ENCODE measurements at places on chromosomes 1 and 21. TPM values are rescaled to one million over a fixed set of nuclear protein-coding genes. Genes with fewer than 3 reads are reported as not detected.

HUNK gene
- 0.27 TPM for total RNA-seq

SAMSN1 gene
- 71.4 TPM for total RNA-seq

DNA sequence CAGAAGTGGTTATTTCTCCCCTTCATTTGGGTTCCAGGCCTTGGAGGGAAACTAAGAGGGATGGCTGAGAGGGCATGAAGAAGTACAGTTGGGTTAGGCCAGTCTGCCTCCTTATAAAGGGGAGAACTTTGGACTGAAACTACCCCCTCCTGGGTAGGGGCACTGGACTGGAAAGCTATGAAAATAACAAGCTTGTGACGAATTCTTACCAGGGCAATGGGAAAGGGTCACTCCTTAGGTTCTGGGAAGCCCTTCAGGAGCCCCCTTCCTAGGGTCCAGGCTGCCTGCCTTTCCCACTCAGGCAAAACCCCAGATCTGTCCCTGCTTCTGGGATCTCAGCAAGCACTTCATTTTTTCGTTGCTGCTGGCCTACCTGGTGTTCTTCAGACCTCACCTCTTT is 9.8 kb upstream of the P3R3URF start:
- peaks cover 22% of the 10 kb centered on the region for H3K4me1 ChIP-seq
- H3K4me3 ChIP-seq, result no peak overlapping the region
- H3K27ac ChIP-seq, result peak overlapping the region; percentile 91
- H3K36me3 ChIP-seq, result peaks cover 7% of the 10 kb centered on the region
- DNase-seq, result no peak

- H3K36me3 ChIP-seq, result no peaks in the 10 kb centered on the region
- peaks cover 26% of the 10 kb centered on the region for H3K4me1 ChIP-seq
- no peak for DNase-seq
- no peak overlapping the region for H3K4me3 ChIP-seq
- H3K27me3 ChIP-seq, result peaks cover 59% of the 10 kb centered on the region
Measured at GRCh38 chr1:32920833-32921232, 19.6 kb upstream of the TMEM54 start.

GRCh38 chr1:199308349-199308846 is 669.6 kb downstream of the PTPRC start:
- H3K4me3 ChIP-seq, result no peak overlapping the region
- peaks cover 20% of the 10 kb centered on the region for H3K4me1 ChIP-seq
- peaks cover 15% of the 10 kb centered on the region for H3K27me3 ChIP-seq
- no peak overlapping the region for H3K27ac ChIP-seq

DNA sequence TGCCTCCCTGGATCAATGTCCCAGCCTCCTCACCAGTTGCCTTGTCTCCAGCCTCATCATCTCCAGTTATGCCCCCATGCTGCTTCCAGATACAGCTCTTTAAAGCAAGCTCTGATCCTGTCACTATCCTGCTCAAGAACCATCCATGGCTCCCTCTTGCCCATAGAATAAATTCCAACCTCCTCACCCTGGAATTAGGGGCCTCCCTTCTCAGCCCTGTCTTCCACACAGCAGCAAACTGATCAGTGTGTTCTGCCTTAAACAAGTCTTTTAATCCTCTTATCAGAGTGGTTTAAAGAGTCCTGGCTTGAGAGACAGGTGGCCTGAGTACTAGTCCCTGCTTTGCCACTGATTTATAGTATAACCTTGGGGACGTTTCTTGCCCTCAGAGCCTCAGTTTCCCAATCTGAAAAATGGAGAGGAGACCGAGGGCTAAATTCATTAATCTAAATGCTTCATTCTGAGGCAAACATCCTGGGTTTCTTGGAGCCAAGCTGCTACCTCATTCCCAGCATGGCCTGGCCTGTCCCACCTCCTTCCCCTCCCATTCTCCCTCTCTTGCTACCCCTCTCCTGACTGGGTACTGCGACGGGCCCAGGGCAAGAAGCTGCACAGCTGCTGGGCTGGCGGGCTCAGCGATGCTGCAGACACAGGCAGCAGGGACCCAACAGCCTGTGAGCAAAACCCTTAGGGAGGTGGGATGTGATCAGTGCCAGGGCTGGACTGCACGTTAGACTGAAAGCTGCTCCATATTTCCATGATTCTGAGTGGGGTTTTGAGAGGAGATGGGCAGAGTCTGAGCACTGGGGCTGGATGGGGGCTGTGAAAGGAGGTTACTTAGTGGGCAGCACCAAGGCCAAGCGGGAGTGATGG is 221.4 kb downstream of the PTPRU start:
- no peaks in the 10 kb centered on the region for H3K4me1 ChIP-seq
- no peak for DNase-seq
- no peaks in the 10 kb centered on the region for H3K36me3 ChIP-seq
- no peak overlapping the region for H3K27ac ChIP-seq

DNA sequence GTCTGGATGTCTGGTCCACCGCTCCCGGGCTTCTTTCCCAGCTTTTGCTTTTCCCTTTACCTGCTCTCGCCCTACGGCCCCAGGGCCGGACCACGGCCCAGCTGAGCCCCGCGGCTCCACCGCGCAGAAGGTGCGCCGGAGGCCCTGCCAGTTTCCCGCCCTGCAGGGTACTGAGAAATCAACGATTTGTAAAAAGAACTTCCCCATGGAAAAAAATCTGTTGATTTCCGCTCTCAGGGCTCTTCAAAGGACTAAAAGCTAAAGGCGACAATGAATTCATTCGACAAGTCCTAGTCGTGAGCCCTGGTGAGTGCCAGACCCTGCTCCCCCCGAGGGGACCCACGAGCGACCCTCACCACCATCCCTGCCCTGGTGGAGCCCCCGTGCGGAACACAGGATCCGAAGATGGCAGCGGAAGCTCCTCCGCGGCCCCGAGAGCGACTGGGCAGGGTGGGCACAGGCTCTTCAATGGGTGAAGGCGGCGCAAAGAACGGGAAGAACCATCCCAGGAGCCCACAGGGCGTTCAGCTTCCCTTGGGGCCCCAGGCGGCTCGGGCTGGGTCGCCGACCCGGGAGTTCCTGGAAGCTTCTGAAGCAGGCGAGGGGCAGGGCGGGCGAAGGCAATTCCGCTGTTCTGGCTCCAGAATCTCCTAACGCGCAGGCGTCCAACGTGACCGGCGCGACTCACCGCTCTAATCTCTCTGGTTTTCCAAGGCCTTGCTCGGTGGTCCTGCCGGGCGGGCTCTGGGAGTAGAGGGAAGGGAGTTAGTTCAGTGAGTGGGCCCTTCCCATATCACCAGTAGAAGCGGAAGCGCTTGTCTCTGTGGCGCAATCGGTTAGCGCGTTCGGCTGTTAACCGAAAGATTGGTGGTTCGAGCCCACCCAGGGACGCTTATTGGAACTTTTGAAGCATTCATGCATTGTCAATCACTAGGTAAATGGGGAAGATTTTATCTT is 6.6 kb upstream of the RNU1-2 start:
- peaks cover 8% of the 10 kb centered on the region for H3K4me1 ChIP-seq
- H3K36me3 ChIP-seq, result no peaks in the 10 kb centered on the region
- peak; percentile 78 for DNase-seq
- H3K27me3 ChIP-seq, result peaks cover 2% of the 10 kb centered on the region
- peak overlapping the region; percentile 82 for H3K4me3 ChIP-seq
- peak overlapping the region; percentile 82 for H3K27ac ChIP-seq

DNA sequence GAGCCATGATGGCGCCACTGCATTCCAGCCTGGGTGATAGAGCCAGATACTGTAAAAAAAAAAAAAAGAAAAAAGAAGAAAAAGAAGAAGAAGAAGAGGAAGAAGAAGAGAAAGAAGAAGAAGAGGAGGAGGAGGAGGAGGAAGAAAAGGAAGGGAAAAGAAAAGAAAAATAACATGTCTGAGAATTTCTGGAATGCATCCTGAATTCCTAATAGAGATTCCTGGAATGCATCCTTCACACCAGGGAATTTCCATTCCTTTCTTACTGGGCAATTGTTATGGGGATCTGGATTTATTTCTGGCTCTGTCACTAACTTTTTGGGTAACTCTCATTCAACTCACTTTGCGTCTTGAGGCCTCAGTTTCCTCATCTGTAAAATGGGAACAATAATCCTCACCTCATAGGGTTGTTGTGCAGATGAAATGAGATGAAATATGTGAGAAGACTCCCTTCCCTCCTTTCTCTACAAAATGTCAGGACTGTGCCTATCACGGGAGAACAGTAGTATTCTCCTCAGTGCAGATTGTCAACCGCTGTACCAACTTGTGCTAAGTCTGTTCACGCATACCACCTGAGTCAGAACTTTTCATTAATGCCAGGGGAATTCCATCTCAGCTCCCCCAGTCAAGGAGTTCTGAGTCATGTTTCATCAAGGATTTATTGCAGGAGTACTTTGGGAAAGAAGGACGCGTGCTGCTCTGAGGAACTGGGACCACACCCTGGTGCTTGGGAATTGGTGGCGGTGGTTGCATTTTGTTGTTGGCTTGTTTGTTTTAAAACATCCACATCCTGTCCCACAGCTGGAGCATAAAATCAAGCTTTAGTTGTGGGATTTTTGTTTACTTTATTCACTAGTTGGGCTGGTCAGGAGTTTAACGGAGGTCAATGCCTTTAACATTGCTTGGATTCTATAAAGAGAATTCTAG is 42.4 kb upstream of the ROR1 start:
- no peaks in the 10 kb centered on the region for H3K36me3 ChIP-seq
- H3K27ac ChIP-seq, result no peak overlapping the region
- peaks cover 6% of the 10 kb centered on the region for H3K27me3 ChIP-seq

- H3K27me3 ChIP-seq, result no peaks in the 10 kb centered on the region
- DNase-seq, result no peak
- H3K36me3 ChIP-seq, result peaks cover 39% of the 10 kb centered on the region
Measured at GRCh38 chr1:15625056-15625917, 8.0 kb downstream of the DDI2 start.

- peaks cover 56% of the 10 kb centered on the region for H3K36me3 ChIP-seq
- H3K4me1 ChIP-seq, result peaks cover 27% of the 10 kb centered on the region
- no peak overlapping the region for H3K4me3 ChIP-seq
- no peaks in the 10 kb centered on the region for H3K27me3 ChIP-seq
- H3K27ac ChIP-seq, result peak overlapping the region; percentile 84
Measured at GRCh38 chr1:100065183-100065968, 67.4 kb downstream of the SASS6 start.

- no peak overlapping the region for H3K27ac ChIP-seq
- DNase-seq, result peak; percentile 39
- H3K27me3 ChIP-seq, result peaks cover 39% of the 10 kb centered on the region
- no peak overlapping the region for H3K4me3 ChIP-seq
- H3K36me3 ChIP-seq, result no peaks in the 10 kb centered on the region
Measured at GRCh38 chr21:42125571-42126544, 54.7 kb downstream of the UMODL1 start.

- no peak for DNase-seq
- peak overlapping the region; percentile 83 for H3K4me3 ChIP-seq
- H3K4me1 ChIP-seq, result peaks cover 19% of the 10 kb centered on the region
Measured at GRCh38 chr1:165698761-165699052, 345 bp upstream of the ALDH9A1 start.

All from activated CD8-positive, alpha-beta T cell treated with anti-CD3 and anti-CD28 coated beads for 36 hours (primary cell).